Activated CD8-positive, alpha-beta memory T cell treated with anti-CD3 and anti-CD28 coated beads for 4 hours (primary cell): ENCODE measurements at places on chromosomes 16 and 17.

DNA sequence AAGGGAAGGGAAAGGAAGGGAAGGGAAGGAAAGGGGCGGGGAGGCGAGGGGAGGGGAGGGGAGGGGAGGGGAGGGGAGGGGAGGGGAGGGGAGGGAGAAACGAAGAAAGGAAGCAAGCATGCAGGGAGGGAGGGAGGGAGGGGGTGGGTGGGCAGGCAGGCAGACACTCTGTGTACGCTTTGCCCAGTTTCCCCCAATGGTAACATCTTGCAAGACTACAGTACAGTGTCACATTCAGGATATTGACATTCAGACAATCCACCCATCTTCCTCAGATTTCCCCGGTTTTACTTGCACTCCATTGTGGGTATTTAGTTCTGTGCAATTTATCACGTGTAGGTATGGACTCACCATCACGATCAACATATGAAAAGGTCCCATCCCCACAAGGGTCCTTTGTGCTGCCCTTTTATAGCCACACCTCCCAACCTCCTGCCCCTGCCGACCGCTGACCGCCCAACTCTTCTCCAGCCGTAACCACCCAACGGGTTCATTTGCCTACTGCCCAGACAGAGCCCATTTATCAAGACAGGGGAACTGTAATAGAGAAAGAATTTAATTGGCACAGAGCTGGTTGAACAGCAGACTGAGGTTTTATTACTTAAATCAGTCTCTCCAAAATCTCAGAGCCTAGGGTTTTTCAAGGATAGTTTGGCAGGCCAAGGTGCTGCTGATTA is 91.4 kb upstream of the FA2H start:
- DNase-seq: no peak

DNA sequence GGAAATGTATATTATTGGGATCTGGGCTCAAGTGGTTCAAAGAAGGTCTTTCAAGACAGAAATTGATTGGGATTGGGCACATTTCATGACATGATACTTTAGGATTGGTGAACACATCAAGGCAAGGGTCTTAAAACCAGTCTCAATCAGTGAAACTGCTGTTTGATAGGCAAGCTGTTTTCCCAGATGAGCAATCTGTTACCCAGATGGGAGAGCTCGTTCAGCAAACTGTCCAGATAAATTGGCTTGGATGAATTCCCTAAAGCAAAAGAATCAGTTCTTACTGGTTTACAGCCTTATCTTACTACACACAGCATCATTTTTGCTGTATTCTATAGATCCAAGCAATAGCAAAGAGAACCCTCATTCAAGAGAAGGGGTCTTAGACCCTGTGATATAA is 31.0 kb upstream of the CNEP1R1 start:
- no peak for DNase-seq

GRCh38 chr16:67202956-67203493 is 4.1 kb downstream of the ELMO3 start:
- DNase-seq: no peak

DNA sequence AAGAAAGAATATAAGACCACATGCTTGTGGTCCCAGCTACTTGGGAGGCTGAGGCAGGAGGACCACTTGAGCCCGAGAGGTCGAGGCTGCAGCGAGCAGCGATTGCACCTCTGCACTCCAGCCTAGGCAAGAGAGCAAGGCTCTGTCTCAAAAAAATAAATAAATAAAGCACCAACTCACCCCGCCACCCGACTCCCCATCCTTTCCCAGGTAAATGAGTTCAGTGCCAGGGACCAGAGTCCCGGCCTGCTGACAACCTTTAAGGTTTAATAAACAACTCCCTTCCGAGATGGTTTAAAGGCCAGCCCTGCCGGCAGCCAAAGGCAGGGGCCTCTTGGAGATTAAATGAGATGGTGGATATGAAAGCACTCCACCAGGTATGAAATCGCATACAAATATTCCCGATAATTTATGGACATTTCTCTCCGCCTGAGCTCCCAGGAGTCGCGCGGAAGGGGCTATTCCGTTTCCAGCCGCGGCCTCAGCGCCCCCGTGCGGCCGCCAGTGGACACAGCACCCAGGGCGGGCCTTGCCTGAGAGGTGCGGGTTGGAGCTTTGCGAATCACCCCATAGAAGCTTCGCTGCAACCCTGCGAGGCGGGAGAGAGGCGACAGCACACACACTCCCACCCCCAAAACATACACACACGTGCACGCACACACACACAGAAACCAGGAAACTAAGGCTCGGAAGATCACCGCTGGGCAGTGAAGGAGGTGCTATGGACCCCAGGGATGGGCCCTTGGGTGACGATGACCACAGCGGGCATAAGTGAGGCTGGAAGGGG is 4.0 kb upstream of the RPL38 start:
- DNase-seq: peak; percentile 32

GRCh38 chr16:58940609-58941008 is 206.5 kb upstream of the GOT2 start:
- no peak for DNase-seq

GRCh38 chr17:82791532-82791931 is 39.7 kb downstream of the TBCD start:
- no peak for DNase-seq

DNA sequence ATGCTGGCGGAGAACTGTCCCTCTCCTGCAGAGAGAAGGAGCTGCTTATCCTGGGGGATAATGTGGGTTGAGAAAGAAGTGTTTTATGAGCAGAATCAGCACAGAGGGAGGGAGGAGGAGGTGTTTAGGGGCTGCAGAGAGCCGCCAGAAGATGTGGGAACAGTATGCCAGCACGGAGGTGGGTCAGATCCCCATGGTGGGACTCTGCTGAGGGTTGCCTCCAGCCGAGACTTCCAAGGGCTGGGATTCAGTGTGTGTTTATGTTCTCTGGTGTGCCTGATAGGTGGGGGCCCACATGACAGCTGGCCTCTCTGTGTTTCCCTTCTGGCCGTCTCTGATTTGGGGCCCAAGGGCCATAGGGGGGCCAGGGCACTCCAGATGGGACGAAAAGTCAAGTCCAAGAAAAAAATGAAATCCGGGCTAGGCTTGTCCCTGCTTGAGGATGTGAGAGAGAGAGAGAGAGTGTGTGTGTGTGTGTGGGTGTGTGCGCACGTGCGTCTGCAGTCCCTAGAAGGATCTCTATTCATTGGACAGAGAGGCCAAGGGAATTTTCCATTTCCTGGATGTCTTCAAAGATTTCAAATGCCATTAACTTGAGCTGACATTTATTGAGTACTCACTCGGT is 21.6 kb downstream of the PRKCB start:
- DNase-seq: no peak

- no peak for DNase-seq
These were observed 72.8 kb downstream of the WWP2 start for GRCh38 chr16:69834807-69835466.

GRCh38 chr17:56141046-56141839 is 12.0 kb upstream of the ANKFN1 start:
- DNase-seq: no peak

GRCh38 chr17:27422601-27423000 is 33.6 kb upstream of the KSR1 start:
- DNase-seq: no peak

DNA sequence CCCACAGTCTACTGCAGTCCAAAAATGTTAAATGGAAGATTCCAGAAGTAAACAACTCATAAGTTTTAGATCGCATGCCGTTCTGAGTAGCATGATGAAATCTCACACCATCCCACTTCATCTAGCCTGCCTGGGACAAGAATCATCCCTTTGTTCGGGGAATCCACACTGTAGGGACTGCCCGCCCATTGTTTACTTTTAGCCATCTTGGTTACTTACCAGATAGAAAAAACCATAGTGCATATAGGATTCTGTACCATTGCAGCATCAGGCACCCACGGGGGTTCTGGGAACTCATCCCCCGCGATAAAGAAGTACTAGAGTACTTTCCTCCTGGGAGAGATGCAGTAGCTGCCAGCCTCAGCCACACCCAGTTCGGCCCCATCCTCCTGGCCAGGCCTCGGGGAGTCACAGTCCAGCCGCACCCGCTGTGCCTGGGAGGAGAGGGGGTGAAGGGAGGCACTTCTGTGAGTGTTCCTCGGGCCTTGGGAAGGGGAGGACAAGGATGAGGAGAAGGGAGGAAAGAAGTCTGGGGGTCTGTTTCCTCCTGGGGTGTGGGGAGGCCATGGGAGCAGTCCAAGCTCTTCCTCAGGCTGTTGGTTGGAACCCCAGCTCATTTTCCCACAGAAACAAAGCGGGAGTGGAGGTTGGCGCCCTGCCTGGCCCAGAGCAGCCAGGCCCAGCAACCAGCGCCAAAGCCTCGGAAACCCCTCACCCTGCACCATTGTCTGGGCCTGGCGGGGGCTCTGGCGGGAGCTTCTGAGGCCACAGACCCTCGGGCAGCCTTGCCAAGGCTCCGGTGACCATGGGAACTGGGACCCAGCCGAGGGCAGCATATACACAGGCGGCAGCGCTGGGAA is 8.9 kb downstream of the TRIM47 start:
- no peak for DNase-seq

DNA sequence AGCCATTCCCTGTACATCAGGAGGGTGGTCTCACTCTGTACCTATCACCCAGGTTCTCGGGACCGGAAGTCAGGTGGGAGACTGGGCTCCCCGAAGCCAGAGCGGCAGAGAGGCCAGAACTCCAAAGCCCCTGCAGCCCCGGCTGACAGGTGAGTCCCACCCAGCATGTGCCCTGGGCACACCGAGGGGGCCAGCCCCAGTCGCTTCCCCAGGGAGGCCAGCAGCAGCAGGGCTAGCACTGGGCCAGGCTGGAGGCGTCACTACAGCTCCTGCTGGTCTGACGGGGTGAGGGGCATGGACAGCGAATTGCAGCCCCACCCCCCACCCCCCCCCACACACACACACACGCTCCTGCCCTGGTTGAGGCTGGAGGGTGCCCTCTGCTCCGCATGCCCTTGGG is 7.9 kb upstream of the IL17C start:
- DNase-seq: no peak

GRCh38 chr17:63983320-63983719 is 10.6 kb upstream of the SCN4A start:
- DNase-seq: no peak

GRCh38 chr16:57959804-57960203 is 11.1 kb downstream of the CNGB1 start:
- DNase-seq: no peak

GRCh38 chr17:7130621-7131422 is 16.2 kb upstream of the ASGR2 start:
- DNase-seq: no peak

DNA sequence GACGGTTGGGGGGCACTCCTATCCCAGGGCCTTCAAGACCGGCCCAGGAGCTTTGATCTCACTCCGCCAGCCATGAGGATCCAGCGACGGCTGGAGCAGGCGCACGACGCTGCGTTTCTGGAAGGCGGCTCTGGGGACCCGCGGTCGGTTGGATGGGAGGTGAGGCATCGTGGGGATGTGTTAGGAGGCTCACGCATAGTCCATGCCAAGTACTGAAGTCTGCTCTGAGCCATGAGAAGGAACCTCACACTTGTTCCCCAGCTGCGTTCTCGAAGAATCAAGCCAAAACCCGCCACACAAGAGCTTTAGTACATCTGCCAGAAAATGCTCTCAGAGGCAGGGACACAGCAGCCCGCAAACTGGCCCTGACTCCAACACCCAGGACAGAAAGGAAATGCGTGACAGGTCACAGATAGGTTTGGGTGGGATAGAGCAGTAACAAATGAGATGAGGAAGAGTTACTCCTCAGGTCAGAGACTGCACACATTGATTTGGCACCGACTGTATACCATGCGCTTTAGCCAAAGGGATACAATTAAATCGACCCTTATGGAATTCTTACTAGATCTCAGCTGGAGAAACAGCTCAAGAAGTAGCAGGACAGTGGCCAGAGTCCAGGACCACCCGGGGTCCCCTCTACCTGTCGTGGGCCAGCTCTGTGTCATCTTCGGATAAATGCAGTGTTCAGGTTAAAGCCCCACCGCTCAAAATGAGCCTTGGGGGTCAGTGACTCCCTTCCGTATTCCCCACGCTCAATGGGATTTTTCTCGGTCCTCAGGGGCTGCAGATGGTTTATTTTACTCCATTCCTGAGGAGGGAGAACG is 6.7 kb upstream of the GSG1L start:
- DNase-seq: no peak

DNA sequence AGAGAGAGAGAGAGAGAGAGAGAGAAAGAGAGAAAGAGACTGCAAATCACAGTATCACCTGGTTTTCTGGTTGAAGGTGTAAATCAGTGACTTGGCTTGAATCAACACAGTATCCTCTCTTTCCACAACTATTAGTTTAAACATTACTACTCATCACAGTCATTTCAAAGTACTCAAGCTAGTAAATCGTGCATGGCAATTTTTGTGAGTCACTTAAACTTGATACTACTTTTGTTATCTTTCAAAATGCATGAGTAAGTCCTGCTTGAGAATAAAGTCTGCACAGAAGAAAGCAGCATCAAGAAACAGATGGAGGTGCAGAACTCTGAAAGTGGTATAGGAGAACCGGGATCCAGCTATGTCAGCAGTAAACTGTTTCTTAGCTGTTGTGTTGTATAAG is 535.4 kb downstream of the CDH8 start:
- no peak for DNase-seq

- no peak for DNase-seq
These were observed 111.7 kb downstream of the WWOX start for GRCh38 chr16:78211020-78211599.

DNA sequence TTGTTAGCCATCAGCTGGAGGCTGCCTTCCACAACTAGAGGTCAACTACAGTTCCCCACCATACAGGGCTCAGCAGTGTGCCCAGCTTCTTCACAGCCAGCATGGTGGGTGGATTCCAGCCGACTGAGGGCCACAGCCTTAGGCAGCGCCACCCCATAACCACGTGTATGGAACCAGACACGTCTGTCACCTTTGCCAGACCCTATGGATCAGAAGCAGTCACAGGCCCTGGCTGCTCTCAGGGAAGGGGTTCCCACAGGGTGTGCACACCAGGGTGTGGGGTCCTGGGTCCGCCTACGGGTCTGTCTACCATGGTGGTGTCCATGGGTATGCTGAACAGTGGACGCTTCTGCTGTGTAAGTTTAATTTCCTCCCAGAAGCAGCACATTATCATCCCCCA is 265.0 kb upstream of the FOXF1 start:
- no peak for DNase-seq

- no peak for DNase-seq
These were observed 15.2 kb upstream of the CA4 start for GRCh38 chr17:60134396-60135150.

DNA sequence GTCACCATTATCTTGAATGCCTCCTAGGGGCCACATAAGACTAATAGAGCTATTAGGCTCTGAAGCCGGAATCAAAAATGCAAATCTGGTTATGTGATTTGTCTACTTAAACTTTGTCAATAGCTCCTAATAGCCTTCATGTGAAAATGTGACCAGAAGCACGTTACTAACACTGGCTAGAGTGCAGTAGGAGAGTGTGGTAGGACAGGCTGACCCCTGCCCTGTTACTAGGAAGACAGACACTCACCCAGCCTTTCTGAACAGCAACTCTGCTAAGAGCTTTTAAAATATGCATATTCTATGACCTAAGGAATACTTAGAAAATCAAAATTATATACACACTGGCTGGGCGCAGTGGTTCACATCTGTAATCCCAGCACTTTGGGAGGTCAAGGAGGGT is 26.3 kb downstream of the CENPV start:
- no peak for DNase-seq

- DNase-seq: no peak
These were observed 17.2 kb upstream of the CLEC18C start for GRCh38 chr16:70156207-70156978.

GRCh38 chr17:13520899-13521572 is 80.7 kb downstream of the HS3ST3A1 start:
- no peak for DNase-seq

- no peak for DNase-seq
These were observed 72.0 kb upstream of the KSR1 start for GRCh38 chr17:27384261-27384701.

- DNase-seq: peak; percentile 48
These were observed 27.1 kb upstream of the CRYBA1 start for GRCh38 chr17:29219378-29220047.

- DNase-seq: no peak
These were observed 54.0 kb downstream of the DUSP14 start for GRCh38 chr17:37543637-37544052.
